GM12878 (cell line): ENCODE measurements at places on chromosomes 13 and 19.

- no peak for DNase-seq
Observed at GRCh38 chr19:55157064-55157908, at the start of gene TNNI3. TSS of gene TNNI3 (minus strand) at chr19:55157732. CDS start at chr19:55157589, 143 bp downstream.

GRCh38 chr19:35511337-35511736 is 2.1 kb downstream of the DMKN start:
- no peak for DNase-seq

- no peak for DNase-seq
Observed at GRCh38 chr13:30774214-30774730, 38.9 kb downstream of the ALOX5AP start.

DNA sequence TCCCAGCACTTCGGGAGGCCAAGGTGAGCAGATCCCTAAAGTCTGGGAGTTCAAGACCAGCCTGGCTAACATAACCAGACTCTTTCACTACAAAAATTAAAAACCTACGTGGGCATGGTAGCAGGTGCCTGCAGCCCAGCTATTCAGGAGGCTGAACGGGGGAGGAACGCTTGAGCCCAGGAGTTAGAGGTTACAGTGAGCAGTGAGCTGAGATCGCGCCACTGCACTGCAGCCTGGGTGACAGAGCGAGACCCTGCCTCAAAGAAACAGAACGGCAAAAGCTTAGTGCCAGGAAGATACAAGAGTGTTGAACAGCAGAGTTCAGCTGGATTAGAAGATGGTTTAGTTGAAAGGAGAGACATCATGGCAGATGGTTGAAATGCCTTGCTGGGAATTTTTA is 24.1 kb upstream of the RNF113B start:
- DNase-seq: no peak

DNA sequence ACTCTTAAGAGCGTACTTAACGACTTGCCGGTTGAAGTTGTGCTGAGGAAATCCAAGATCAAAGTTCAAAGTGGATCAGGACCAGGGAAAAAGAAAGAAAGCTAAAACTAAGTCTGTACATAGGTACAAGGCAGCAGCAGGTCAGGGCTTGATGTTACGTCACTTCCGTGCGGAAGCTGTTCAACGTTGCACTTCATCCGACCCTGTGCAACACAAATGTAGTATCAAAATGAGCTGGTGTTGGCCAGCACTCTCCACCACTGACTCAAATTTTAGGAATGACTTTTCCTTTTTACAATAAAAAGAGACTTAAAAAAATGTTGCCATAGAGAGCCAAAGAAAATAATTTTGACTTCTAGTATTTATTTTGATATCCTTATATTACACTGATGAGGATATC is 1315.4 kb downstream of the EFNB2 start:
- no peak for DNase-seq

- DNase-seq: no peak
Observed at GRCh38 chr19:57815247-57816075, 748 bp upstream of the ZNF552 start.

GRCh38 chr19:8150998-8151766 is 1.8 kb upstream of the FBN3 start:
- no peak for DNase-seq

DNA sequence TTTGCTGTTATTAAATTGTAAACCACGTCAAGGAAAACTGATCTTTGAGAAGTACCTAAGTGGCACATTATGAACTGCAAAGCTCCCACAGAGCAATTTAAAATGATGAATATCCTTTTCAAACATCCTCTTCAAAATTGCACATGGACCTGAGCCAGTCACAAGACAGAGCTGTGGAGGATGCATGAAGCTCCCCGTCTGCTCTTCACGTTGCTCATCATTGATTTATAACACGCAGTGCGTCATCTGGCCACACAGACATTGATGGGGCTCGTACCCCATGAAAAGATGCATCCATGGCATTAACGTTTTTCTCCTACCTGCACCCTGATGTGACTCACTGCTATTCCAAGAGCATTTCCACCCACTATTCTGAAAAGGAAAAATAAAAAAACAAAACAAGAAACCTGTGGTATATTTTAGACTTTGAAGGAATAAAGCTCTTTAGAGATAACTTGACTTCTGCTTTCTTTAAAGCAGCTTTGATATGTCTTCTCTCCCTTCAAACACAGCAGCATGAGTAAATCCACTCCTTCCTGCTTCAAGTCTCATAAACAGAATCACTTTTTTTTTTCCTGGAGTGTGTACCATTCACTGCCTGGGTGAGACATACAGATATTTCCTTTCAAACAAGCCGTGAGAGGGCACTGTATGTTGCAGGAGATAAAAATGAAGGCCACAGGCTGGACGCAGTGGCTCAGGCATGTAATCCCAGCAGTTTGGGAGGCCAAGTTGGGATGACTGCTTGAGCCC is 7.2 kb upstream of the SERTM1 start:
- no peak for DNase-seq

DNA sequence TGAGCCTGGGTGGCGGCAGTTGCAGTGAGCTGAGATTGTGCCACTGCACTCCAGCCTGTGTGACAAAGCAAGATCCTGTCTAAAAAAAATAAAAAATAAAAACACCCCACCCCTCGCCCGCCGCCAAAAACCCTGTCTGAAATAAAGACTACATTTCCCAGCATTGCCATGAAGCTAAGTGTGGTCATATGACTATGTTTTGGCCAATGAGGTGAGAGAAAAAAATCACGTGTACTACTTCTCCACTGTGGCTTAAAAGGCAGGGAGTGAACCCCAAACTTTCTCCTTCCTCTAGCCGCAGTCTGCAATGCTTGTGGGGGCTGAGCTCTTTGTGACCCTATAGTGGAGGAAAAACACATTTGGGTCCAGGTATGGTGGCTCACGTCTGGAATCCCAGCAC is 54.9 kb downstream of the COLGALT1 start:
- DNase-seq: no peak

DNA sequence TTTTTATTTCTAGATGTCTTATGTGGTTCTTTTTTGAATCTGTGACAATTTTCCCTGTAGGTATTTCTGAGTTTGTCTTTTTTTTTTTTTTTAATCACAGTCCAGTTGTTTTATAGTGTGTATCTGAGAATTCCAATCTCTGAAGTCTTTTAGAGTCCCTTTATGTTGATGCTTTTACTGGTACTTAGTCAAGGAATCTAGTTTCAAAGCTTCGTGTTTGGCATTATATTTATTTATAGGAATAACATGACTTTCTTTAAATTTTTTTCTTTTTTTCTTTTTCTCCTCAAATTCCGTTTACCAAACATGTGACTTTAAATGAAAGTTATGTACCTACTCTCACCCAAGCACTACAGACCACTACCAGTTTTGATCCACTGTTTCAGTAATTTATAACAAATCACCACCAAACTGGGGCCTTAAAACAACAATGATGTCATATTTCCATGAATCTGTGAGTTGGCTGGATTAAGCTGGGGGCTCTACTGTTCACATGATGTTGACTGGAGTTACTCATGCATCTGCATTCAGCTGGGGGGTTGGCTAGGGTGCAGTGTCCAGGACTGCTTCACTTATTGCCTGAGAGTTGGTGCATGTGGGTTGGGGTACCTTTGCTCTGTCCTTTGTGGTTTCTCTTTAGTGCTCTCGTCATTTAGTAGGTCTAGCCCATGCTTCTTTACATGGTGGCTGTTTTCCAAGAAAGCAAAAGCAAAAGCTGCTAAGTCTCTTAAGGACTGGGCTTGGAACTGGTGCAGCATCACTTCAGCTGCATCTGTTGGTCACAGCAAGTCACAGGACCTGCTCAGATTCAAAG is 22.3 kb downstream of the KCTD4 start:
- no peak for DNase-seq

DNA sequence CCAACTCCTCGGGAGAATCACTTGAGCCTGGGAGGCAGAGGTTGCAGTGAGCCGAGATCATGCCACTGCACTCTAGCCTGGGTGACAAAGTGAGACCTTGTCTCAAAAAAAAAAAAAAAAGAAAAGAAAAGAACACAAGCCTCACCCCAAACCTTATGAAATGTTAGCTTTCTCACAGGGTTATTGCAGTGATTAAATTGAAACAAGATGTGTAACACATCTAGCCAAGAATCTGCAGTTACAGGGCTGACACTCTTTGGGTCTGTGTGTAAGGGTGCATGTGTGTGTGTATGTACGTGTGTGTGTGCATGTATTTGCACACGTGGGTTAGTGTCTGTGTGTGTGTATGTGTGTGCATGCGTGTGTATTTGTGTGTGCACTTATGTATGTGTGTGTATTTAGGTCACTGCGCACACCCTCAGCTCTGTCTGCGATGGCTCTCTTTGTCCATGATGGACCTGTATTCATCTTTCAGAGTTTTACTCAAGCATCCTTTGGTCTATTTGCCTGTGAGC is 336.3 kb downstream of the UQCRFS1 start:
- DNase-seq: no peak

- no peak for DNase-seq
Observed at GRCh38 chr13:44763615-44764301, 187.6 kb upstream of the TSC22D1 start.

DNA sequence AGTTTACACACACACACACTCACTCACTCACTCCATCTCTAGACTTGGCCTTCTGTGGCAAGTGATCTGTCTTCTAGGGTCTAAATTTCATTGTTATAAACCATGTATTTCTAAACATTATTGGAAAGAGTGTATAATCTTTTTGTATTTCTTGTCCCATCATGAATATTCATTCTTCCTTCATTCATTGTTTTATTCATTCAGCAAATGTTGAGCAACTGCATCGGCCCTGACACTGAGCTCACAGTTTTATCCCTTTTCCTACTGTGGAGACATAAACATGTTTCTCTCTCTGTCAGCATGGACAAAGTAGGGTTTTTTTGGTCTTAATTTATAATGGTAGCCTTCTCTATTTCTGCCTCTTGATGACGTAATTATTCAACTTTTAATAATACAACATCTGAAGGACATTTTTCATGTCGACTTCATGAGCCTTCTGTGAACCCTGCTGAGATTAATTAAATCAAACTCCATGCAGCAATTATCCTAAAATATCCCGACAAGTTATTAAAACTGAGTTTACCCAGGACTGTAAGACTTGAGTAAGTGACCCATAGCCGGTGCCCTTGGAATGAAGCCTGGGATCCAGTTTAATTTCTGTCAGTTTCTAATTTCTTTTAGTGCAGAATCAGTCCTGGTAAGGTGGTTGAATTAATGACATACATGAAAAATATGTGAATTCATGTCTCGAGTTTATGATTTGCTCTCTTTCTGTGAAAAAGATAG is 7.3 kb downstream of the SPATA13 start:
- no peak for DNase-seq

GRCh38 chr19:34067861-34068271 is 104.4 kb upstream of the LSM14A start:
- no peak for DNase-seq

GRCh38 chr13:113751491-113751890 is 7.5 kb upstream of the TMEM255B start:
- no peak for DNase-seq

DNA sequence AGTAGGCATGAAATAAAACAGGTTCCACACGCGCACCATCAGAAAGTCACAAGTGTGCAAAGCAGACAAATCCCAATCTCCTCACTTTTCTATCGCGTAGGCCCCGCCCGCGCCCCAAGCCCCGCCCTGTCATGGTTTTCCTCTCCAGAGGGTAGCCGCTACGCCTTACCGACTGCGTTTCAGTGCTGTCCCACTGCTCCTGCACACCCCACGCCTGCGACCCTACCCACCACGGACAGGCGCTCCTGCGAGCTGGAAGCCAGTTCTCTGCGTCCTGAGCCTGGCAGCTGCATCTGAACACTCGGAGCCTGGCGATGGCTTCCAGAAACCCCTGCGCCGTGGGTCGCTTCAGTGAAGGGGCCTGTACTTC is 379 bp upstream of the ZNF470 start:
- DNase-seq: no peak

DNA sequence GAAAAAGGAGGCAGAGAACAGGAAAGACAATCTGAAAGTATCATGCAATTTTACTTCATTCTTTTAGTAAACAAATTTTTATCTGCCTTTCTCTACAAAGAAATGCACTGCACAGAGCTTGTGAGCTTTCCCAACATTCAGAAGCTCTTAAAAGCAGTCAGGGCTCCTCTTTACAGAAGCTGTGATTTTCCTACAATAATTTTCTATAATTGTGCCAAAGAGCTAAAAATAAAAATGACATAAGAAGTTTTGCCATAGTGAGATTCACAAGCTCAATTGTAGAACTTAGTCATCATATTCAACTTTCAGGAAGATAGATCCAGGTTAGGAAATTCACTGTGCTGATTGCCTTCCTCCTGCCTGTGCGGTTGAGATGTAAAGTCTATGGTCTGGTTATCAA is 341.4 kb downstream of the PCDH9 start:
- no peak for DNase-seq
